ENCODE measurements at places on chromosomes 4 and X.

DNA sequence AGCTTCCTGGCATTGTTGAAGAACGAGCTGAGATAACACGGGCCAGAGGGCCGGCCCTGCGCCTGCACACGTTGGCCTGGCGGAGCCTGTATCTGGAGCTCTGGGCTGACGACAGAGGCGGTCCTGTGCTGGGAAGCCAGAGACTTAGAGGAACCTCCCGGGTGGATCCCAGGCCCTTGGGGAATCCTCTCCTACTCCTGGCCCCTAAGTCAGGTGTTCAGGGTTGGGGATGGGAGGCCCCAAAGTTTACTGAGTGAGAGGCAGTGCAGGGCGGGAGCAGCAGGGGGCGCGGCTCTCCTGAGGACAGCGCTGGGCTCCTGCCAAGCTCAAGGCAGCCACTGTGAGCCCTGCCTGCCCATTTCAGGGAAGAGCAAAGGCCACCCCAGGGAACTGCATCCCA is 2.5 kb upstream of the HTRA3 start:
- DNase-seq, result peak; percentile 80

GRCh38 chrX:113770806-113771205 is 813.1 kb upstream of the HTR2C start:
- DNase-seq, result no peak

GRCh38 chr4:181272422-181272821 is 970.8 kb upstream of the TENM3 start:
- no peak for DNase-seq

GRCh38 chrX:136192839-136193414 is 45.6 kb downstream of the FHL1 start:
- no peak for DNase-seq

- DNase-seq, result no peak
Measured at GRCh38 chr4:145044341-145044740, 53.7 kb downstream of the ANAPC10 start.

GRCh38 chrX:130851569-130851968 is 51.4 kb downstream of the ENOX2 start:
- DNase-seq, result no peak

- DNase-seq, result no peak
Measured at GRCh38 chr4:42350611-42351182, 46.6 kb upstream of the SHISA3 start.

- no peak for DNase-seq
Measured at GRCh38 chrX:152822383-152823086, 8.0 kb downstream of the CETN2 start.

DNA sequence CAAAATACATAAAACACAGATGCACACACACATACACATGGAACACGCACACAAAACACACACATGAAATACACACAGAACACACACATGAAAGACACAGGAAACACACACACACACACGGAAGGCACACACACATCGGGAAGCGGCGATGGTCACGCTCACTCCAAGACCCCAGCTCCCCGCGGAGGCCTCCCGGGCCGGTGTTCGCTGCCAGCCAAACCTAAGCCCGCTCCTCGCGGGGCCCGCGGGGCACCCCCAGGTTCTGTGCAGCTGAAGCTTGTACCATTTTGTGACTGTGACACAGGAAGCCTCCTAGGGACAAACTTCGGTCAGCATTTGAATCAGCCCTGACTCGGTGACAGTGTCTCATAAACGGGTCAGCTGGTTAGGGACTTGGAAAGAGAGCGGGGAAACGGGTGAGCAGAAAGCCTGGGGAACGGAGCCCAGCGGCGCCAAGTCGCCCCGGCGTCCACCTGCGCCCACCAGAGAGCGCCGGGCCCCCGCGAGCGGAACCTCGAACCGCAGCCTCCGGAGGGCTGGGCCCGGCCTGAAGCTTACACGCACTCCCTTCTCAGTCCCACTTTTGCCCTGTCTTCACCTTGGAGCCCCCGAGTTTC is 32.1 kb downstream of the F11 start:
- peak; percentile 75 for DNase-seq

DNA sequence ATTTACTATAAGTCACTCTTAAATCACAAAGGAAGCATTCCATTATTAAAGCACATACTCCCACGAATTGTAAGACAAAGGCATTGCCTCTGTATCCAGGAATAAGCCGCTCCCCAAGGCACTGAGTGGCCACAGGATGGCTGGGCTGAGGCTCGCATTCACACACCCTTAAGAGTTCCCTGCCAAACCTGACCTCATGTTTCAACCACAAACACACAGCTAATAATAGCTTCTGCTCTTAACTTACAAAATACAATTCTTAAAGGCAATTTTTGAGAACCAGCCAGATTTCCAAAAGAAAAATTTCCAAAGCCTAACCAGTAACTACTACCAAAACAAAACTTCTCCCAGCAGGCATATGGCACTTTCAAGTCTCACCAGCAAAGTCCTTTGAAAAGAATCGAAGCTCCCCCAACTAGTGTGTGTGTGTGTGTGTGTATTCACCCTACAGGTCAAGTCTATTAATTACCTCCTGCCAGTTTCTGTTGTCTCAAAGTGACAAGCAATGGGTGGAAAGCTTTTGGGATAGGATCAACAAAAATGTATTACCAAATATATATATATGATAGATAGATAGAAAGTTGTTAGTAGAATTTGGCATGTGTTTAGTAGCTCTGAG is 36.0 kb downstream of the ARHGAP6 start:
- no peak for DNase-seq

DNA sequence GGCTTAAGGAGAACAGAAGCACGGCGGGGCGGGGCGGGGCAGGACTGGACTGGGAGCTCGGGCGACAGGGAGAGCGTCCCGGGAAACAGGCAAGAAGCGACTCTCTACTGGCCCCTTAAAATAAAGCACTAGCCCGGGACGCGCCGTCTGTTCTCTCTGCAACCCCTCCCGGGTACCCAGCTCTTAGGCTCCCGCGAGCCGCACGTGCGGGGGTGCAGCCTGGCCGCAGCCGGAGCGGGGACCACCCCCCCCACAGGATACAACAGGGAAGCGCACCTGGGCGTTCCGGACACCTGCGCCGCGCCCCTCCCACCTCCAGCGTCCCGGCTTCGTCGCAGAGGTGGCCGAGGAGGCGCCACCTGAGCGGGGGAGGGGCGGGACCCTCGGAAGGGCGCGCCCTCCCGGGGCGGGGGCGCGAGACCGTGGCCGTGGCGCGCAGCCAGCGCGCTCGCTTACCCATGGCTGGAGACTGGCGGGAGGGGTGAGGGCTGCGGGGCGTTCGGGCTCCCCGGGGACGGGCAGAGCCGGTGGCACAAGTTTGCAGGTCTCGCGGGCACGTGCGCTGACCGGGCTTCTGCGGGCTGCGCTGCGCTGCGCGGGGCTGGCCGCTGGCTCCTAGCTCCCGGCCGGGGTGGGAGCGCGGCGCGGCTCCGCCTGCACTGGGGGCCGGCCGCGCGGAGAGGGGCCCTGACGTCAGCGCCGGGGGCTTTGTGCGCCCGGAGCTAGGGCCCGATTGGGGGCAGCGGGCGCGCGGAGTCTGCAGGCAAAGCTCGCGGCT is 91.5 kb downstream of the GEMIN8 start:
- peak; percentile 74 for DNase-seq

DNA sequence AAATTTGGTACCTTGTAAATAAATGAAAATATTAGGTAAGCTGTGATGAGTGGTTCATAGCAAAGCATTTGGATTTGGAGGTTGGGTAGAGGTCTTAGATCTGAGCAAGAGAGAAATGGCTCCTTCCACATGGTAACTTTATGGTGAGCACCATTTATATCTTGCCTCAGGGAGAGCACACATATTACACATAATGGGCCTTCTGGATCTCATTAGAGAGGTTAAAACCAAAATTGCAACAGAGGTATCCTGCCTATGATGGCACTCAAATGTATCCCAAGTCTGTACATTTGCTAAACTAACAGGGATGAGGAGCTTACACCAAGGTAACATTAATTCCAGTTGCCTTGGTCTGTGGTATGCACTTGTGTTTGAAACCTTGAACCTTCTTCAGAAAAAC is 87.1 kb upstream of the PUDP start:
- DNase-seq, result no peak

DNA sequence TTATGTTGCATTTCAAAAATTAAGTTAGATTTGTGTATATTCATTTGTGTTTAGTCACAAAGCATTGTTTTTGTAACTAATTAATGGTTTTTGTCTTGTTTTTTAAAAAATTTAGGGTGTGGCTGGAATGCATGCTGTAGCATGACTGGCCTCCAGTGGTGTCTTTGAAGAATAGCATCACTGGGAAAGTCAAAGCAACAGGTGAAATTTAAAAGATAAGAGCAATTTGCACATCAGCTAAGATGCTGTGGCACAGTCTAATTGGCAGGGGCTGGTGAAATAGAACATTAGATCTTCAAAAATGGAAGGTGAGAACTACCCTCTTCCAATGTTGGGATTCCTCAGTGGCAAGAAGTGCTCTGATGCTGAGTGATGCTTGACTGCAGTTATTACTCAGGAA is 45.3 kb downstream of the ANK2 start:
- peak; percentile 22 for DNase-seq

DNA sequence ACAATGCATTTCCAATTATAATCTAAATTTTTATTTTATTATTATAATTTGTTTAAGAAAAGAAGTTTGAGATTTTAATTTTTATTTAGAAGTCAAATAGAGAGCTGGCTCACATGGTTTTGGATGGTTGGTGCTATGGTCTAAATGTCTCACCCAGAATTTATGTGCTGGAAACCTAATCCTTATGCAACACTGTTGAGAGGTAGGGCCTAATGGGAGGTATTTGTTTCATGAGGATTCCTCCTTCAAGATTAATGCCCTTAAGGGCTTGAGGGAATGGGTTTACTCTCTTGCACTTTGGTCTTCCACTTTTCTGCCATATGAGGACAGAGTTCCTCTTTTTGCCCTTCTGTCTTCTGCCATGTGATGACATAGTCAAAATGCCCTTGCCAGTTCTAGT is 960.5 kb upstream of the IGFBP7 start:
- DNase-seq, result no peak

DNA sequence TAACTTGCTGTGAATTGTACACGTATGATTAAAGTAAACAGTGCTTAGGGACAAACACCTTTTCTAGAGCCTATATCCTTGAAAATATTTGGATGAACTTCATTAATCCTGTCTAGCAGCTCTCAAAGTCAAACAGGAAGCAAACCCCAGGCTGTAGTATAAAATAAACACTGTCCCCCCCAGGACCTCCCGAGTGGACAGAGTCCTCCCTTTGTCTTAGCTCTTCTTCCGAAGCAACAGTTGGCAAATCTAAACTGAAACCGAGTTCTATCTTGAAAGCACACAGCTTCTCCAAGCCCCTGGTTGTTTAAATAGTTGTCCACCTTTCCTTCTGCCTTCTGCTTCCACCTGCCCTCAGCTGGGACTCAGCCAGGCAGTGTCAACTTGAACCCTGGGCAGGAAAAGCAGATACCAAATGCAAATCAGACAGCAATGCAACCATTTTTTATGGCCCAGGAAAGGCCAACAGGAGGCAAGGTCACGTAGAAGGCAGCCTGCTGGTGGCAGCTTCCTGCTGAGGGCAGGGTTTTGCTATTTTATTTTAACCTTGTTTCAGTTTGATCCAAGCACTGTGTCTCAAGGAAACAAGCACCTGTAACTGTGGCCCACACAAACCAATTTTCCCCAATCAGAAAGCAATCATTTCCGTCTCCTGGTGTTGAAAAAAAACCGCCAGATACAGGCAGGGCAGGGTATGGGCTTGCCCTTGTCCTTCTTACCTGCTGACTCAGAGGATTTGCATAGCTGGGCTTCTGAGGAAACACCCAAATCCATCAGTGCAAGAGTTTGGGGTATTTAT is 110.3 kb upstream of the KIT start:
- DNase-seq, result no peak

- no peak for DNase-seq
Measured at GRCh38 chrX:103398421-103398864, 22.1 kb downstream of the BEX3 start.

- DNase-seq, result no peak
Measured at GRCh38 chr4:107304699-107305286, 268.7 kb upstream of the DKK2 start.

DNA sequence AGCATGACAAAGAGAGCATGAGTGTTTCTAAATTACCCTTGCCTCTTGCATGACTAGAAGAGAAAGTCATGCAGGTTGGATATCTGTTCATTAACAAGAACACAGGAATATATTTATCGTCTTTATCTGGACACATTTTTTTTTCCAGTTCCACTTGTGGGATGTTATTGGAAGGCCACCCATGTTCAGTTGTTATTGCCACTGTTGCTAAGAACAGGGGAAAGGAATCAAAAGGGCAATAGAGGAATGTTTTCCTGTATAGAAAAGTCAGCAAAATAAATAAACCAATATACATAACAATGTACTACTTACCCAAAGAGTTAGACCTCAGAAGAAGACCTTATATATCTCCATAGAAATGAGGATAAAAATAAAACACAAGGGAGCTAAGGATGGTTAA is 270.1 kb downstream of the QDPR start:
- DNase-seq, result no peak

- DNase-seq, result no peak
Measured at GRCh38 chrX:134761788-134762187, 103.5 kb upstream of the PLAC1 start.

DNA sequence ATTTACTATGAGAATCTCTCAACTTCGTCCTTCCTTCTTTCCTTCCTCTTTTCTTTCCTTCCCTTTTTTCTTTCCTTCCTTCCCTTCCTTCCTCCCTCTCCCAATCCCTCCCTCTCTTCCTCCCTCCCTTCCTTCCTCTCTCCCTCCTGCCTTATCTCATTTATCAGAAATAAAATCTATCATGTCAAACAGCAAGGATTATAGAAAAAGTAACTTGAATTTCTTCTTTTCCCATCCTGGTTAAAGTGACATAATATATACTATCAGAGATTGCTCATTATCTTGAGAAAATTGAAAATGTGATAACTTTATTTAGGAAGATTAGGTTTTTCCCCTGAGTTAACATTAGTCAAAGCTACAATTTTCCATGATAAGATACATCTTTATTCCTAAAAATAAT is 5.6 kb downstream of the TIGD4 start:
- no peak for DNase-seq

- no peak for DNase-seq
Measured at GRCh38 chr4:86614865-86615264, 20.8 kb downstream of the PTPN13 start.

DNA sequence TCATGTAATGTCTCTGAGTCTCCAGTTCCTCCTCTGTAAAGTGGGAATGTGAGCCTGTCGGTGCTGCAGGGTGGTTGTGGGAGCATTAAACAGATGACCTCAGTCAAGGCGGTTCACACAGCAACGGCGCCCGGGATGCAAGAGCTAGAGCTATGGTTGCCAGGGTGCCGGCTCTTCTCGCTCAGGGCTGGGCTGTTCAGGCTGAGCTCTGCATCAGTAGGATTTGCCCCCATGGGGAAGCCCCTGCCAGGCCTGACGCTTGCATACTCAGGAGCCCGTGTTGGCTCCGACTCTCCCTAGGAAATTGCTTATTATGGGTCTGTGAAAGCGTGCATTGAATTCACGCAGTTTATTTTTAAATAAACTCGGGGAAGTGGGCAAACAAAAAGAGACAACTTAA is 67.3 kb downstream of the PSAPL1 start:
- DNase-seq, result no peak

DNA sequence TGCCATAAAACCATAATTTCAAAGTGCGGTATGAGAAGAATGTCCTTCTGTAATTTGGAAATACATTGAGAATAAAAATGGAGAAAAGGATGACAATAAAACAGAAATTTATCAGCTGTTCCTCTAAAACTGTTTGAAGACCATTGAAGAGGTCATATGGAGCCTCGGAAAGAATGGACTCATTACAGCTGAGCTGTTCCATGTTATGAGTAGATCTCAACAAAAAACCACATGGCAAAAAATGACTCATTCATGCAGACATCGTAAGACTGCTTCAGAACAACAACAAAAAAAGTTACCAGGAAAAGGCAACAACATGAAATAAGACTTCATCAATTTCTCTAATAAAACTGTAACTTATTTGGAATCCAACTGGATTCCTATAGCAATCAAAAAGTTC is 39.7 kb downstream of the AKAP4 start:
- no peak for DNase-seq

GRCh38 chr4:113404841-113405240 is 355.4 kb downstream of the ANK2 start:
- DNase-seq, result no peak

Data from iPS-NIHi11 (cell line).